ENCODE measurements at places on chromosomes 3 and 15.
A peak's percentile ranks its signal among the peaks of the same experiment; 100 is the strongest.

DNA sequence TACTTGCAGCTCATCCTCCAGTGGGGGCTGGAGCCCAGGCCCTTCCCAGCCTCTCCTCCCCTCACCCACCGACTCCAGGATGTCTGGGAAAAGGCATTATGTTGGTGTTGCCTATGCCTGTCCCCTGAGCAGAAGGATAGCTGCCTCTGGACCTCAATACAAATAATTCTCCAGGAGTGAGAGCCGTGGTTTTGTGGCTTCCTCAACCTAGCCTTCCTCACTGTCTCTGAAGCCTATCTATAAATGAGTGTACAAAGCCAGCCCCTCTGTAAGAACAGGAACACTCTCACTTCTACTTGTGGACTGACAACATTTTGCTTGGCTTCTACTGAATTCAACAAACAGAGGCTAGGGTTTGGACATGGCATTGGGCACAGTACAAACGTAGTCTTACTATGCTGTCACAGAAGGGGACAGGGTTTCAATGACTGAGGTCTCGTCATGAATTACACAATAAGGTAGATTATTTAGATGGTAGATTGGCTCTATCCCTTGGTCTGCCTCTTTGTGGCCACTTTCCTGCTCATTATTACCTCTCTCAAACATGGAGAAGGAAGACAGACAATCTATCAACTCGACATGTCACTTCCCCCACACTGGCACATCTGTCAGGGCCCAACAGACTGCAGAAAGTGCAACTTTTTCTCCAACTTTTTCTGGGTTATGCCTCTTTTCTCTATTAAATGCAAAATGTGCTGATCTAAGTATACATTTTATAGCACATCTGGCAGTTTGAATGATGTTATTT, 82.8 kb upstream of the MEX3B start:
- no peak for DNase-seq

DNA sequence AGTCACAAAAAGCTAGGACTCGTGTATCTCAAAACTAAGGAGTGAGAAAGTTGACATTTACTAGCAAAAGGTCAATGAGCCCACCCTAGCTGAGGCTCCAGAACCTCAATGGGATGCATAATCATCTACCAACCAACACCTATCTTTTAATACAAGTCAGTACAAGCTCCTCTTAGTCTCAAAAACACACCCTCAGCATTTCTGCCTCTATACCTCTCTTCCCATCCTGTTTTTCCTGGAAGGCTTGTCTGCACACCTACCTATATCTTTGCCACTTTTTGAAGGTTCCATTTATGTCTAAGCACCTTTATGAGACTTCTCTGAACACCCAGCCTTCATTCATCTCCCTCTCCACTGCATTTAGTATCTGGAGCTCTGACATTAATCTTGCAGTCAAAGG, 10.0 kb downstream of the WWTR1 start:
- no peak for DNase-seq

DNA sequence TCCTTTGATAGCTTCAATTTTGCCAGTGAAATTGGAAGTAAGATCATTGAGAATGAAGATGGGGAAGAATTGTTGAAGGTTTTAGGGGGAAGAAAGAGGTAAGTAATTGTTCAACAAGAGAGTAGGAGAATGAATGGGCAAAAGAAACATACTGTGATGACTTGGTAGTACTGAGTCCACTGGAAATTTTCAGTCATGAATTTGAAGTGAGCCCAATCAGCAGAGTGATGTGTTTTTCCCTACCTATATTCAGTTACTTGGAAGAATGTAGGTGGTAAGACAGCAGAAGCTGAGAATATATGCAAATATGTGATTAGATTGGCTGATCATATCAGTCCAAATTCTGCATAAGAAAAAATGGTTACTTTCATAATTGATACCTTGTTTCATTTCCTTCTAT, 569.6 kb downstream of the AGBL1 start:
- DNase-seq: no peak

GRCh38 chr3:131444180-131444579, 58.6 kb downstream of the MRPL3 start:
- no peak for DNase-seq

DNA sequence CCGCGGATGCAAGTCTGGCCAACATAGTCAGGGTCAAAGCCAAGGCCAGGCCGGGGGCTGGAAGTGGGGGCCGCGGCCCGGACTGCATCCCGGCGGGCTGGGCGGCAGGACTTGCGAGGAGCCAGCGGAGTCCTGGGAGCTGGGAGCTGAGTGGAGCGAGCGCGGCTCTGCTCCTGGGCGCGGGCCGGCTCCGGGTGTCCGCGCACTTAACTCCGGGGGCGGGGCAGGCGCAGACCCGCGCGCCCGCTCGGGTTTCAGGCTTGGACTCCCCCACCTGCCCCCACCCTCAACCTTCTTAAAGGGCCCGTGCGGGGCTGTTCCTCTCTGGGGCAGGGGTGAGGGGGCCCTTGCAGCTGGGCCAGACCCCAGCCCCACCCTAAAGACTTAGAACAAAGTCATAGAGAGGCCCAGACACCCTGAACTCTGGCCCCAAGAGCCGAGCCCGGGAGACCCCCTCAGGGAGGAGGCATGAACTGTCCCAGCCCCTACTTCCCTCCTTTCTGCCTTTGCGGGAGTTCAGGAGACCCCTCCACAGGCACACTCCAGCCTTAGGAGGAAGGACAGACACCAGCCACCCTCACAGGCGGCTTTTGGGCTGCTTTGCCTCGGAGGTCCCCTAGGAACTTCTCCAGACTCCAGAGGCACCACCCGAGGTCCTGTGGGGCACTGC, at the start of gene CSPG4:
CSPG4 (minus strand) TSS at position 181 of the 670 bp plus-strand sequence; CDS start at position 88, 93 bp downstream.
- no peak for DNase-seq

- no peak for DNase-seq
Measured at GRCh38 chr15:71530116-71530515, 280.2 kb upstream of the NR2E3 start.

DNA sequence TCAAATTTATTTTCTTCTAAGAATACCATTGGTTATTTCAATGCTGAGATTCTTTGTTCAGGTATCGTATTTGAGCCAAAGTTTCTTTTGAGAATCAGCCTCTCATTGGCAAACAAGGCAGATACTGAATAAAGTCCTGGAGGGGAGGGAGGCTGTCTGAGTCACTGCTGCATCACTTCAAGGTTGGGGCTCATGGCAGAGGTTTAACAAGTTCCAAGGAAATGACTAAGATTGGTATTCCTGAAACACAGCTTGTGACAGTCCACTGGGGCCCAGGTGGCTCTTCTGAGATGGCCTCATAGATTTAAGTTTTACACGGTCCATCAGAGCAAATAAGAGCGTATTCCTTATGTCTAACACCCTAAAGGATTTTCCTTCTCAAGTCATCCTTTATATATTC, 213.8 kb upstream of the STAC start:
- no peak for DNase-seq

DNA sequence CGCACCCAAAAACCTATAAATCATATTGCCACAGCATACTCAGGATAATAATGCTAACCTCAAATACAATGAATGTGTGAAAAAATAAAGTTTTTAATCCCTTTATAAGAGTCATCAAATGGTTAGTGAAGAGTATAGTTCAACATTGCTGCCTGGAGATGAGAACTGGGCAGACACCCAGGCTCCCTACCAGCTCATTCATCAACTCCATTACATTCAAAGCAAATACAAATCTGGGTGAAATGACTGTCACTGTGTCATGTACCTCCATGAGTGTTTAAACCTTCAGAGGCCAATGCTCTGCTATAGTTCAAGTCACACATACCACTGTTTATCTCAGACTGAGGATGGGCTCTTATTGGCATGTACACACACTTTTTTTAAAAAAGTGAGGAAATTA, 167.2 kb upstream of the KCNMB2 start:
- no peak for DNase-seq

DNA sequence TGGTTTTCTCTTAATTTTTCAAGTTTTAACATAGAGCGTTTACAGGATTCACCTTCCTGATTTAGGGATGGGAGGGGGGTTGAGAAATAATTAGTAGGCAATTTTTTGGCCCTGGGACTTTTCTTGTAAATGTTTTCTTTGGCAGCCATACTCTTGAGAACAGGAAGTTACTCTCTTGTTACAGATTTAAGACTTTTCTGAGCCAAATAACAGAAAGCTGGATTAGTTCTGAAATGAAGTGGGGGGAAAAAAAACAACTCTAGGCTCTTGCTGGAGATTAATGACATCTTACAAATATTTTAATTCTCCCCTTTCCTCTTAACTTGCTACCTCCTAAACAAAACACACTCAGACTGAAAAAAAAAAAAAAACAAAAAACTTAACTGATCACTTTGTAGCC, 13.8 kb upstream of the POLR2M start:
- no peak for DNase-seq

DNA sequence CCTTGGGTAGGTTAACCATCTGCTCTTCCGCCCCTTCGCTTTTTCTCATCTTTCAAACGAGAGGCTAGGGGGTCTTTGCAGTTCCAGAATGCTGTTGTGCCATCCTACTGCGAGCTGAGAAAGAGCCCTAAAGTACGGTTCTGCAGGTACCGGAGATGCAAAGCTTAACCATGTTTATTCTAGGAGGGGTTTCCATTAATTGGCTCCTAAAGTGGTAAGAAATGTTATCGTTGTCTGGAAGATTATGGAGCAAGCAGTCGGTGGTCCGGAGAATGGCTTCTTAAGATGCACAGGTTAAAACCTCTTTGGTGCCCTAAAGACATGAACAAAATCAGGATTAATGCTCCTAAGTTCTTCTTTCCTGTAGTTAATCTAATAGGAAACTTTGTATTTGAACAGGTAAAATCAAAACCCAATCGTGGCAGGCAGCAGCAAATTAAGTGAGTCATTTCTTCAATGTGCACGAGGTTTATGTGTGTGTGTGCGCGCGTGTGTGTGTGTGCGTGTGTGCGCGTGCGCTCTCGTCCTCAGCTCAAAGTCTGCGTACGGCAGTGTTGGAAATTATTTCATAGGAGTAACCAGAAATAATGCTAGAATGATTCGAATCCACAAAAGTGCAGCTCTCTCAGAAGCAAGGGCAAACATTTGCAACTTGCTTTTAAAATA, 772 bp downstream of the FAM81A start:
- no peak for DNase-seq

DNA sequence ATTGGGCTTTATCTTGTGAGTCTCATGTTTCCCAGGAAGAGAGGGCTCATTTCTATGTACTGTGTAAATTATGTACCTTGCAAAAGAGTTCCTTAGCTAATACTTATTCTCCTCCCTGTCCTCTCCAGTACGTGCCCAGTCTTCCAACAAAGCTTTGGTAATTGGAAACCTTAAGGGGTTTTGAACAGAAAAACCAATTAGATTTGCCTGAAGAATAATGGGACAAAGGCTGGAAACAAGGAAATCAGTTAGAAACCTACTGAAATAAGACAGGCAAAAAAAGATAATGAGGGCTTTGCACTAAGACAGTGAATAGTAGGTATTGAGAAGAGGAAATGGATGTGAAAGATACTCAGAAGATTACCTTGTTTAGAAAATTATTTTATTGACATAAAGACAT, 82.5 kb downstream of the SPRED1 start:
- DNase-seq: no peak

- no peak for DNase-seq
Measured at GRCh38 chr3:80232760-80233159, 465.0 kb upstream of the ROBO1 start.

DNA sequence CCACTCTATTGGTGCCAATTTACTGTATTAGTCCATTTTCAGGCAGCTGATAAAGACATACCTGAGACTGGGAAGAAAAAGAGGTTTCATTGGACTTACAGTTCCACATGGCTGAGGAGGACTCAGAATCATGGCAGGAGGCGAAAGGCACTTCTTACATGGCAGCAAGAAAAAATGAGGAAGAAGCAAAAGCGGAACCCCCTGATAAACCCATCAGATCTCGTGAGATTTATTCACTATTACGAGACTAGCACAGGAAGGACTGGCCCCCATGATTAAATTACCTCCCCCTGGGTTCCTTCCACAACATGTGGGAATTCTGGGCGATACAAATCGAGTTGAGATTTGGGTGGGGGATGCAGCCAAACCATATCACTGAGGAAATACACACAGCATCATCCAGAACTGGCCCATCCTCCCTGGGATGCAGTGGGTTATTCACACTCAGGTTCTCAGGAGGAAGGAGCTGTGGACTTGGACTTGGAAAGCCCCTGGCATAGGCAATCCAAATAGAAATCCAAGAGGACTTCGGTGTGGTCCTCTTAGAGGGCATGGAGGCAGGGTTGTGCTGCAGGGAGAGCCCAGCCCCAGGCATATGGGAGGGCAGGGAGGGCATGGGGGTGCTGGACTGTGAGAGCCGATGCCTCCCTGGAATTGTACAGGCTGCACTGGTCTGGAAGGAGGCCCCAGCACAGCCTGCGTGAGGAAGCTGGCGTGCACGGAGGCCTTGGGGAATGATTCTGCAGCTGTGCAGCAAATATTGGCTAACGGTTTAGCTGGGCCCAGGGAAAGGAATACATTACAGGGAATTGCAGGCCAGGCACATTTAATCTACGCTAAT, 62.9 kb downstream of the EFCAB12 start:
- DNase-seq: no peak

DNA sequence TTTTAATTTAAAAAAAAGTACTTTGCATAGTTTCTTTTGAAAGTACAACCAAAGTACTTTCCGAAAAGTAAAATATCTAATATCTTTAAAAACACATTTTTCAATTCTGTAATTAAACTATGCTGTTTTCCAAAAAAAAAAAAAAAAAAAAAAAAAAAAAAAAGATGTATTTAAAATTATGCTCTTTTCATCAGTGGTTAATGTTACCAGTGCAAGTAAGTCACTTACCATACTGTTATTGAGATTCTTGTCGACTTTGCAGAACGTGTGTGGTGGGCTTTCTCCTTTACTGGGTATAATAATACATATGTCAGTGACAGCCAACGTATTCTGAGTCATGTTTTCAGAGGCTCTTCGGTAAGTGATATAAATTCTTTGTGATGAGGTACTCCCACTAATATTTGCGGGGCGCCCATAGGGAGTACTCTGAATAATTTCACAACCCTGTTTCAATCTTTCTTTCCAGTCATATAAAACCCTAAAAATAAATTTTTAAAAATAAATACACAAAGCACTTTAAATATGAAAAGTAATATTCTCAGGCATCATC, 39.9 kb downstream of the DENND4A start:
- no peak for DNase-seq

- peak; percentile 27 for DNase-seq
Measured at GRCh38 chr15:69119001-69119400, 41.4 kb upstream of the GLCE start.

DNA sequence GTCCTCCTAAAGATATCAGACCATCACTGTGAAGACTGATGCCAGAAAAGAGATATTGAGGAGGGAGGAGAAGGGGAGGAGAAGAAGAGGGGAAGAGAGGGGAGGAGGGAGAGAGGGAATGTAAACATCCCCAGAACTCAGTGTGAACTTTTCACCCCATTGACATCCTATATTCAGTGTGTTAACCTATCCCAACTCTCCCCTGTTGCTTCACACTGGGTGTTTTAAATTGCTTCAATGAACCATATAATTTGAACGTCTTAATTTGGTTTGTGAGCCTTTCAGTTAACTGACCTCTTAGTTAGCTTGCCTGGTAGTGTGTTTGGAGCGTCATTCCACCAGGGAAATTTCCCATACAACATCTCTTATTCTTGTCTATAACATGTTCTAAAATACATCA, 29.8 kb upstream of the PTPRG start:
- no peak for DNase-seq

DNA sequence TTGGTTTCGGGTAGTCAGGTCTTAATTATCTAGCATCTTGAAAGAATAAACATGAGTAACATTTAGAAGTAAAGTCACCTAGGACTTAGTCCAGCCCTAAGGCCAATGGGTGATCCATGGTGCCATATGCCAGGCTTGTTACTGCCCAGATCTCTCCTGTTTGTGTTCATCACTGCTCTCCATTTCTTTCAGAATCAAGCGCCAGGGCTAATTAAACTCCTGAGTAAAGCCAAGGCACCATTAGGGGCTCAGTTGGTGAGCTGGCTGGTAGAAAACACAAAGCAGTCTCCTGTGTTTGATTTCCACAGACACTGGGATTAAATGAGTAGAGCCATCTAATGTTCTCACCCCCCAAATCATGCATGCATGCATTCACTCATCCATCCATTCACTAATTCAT, 11.3 kb downstream of the CYP19A1 start:
- DNase-seq: no peak

All from NCI-H524 treated with DMSO at 0.1 percent for 48 hours (cell line).